ENCODE measurements at places on chromosomes 12 and 14. TPM values are rescaled to one million over a fixed set of nuclear protein-coding genes. Genes with fewer than 3 reads are reported as not detected.

Gene ACSM4
- not detected for total RNA-seq

DNA sequence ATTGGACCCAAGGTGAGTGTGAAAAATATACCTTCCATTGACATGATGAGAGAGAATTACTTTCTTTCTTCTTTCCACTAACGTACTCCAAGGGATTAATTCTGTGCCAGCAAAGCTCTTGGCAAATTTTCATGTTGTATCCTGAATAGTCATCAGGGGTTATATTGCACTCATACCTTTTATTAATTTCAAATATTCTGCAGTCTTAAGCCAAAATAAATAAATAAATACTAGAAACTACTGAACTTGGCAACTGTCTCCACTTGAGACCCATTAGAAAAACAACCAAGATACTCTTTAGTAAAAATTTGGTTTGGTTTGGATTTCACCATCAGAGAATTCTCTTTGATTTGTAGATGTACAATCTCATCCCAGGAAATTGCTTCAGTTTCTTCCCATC, 22.1 kb upstream of the CLEC14A start:
- DNase-seq, result no peak

GRCh38 chr12:47828976-47829482, 9.3 kb upstream of the HDAC7 start:
- DNase-seq, result peak; percentile 87

- no peak for DNase-seq
Observed at GRCh38 chr12:13450231-13451080, 253.9 kb downstream of the EMP1 start.

DNA sequence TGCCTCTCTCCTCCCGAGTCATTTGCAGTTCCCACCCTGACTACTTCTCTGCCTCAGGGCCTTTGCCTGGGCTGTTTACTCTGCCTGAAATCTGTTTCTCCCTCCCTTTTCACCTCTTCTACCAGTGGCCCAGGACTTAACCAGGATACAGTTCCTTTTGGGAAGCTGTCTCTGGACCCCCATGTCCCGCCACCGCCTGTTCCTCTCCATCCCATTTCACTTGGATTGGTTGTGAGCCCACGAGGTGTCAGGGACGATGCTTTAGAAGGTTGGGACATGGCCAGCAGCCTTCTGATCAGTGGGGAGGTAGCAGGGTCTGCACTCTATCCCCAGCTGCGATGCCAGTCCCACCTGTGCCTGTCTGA, 51.8 kb downstream of the FAM222A start:
- DNase-seq, result no peak

- DNase-seq, result no peak
Observed at GRCh38 chr14:63544591-63545299, 1.6 kb upstream of the PPP2R5E start.

DNA sequence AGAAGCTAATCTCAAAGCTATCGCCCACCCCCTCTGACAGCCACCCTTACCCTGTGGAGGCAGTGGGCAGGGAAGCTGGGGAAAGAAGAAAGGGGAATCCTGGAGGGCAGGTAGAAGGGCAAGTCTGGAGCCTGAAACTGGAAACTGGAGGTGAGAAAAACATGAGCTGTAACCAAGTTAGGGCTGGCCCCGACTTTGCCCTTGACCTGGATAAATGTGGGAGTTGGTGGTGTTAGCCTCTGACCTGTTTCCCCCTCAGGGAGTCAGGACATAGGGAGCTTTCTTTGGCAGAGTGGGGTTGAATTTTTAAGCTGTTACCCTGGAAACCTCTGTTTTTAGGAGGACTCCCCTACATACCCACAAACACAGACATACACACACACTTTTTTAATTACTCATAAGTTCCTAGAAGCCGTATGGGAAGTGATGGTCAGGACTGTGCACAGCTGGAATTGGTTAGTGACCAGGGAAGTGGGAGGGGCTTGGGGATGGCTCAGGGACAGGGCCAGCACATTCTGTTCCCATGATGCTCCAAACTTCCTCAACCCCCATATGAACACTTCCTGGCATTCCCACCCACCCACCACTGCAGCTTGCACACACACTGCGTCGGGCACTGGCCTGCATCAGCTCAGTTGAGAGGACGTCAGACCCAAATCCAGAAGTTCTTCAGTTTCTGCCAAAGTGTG, 5.0 kb upstream of the MMP19 start:
- peak; percentile 94 for DNase-seq

Gene GPR84
- 0.39 TPM for total RNA-seq

DNA sequence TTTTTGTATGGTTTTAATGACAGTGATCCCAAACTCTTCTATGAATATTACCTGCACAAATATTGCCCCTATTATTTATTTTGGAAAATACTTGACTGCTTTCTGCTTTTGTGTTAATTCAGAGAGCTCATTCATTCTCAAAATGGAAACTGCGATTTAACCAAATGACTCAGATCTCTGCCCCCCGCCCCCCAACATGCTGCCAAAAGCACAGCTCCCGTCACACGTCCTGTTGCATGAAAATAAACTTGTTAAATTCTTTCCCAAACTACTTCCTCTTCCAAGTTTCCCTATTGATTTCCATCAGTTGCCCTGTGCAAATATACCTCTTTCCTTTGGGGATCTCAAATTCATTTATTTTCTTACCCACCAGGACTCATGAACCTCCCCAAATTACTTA, 18.0 kb upstream of the NRDE2 start:
- DNase-seq, result no peak

Gene AQP2
- 1.1 TPM for total RNA-seq

GRCh38 chr14:91744068-91744480, 12.2 kb upstream of the CATSPERB start:
- no peak for DNase-seq

DNA sequence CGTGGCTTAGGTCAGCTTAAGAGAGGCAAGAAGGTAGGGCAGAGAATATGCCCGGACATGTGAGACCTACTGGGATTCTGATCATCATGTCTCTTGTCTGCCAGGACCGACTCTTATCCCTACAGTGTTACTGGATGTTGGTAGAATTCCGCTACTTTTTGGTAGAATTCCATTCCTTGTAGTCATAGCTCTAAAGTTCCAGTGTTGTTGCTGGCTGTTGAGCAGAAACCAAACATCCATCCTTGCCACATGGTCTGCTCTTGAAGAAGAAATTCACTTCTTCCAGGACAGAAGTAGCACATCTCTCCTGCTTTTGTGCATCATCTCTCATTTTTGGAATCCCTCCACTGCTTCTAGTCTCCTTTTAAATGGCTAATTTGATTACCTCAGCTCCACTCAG, 453.7 kb downstream of the RPL10L start:
- no peak for DNase-seq

DNA sequence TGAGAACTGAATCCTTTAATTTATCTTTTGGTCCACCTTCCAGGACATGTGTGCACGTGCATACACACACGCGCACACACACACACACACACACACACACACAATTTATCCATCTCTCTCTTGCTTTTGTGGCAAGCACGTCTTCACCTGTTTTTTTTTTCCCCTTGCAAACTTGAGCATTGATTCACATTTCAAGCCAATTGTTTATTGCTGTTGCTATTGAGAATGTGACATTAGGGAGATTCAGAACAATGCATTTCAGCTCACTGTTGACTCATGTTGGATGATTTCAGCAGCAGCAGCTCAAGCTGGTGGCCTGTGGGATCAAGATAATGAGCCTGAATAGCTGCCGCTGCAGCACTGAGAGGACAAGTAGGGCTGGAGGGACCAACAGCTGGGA, 128.9 kb downstream of the SNAPC1 start:
- DNase-seq, result no peak

DNA sequence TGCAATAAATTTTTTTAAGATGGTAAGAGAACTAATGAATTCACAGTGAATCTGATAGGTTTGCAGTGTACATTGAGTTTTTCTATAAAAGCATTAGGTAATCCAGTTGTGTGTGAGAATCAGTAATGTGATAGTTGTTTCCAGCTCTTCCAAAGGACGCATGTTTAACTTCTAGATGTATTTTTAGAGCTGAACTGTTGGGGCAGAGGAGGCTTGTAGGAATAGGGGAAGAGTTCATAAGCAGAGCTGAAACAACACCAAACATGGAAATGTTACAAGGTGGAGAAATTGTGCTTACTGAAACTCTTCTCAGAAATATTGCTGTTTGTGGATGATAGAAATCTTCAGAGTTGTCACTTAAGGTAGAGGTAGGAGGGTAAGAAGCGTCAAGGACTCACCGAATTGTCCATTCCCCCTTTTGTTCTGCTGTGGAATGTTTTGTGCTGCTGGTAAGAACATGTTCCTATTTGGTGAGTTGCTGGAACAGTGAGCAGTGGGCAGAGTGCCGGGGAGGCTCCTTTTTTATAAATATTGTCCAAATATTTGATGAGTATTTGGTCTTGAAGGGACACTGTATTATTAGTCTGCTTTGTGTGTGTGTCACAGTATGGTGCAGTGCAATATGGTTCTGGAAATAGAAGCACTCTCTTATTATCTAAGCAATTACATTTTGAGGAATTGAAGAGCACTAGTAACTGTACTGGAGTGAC, 76.7 kb downstream of the ANO6 start:
- DNase-seq, result peak; percentile 41

DNA sequence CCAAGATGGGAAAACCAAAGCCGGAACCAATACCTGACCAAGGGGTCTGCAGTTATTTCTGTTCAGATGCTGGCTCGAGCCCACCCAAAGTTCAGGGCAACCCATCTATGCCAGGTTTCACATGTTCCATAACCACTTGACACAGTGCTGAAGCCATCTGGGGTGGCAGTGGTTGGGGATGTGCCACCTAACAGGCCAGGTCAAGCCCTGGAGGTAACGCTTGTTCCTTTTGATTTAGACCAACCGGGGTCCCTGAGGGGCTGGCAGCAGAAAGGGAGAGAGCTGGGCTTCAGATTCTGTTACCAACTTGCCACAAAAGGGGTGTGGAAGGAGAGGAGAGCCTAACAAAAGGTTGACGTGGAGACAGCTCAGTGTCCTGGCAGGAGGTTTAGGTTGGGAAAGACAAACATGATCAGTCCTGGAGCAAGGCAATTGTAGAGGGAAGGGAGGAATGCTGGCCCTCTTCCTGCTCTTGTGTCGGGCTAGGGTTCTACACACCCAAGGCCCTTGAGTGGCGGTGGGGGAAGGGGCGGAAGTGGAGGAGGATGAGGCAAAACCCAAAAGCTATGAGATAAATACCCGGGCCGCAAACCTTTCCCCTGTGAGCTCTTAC, 31.9 kb downstream of the CACNA2D4 start:
- DNase-seq, result no peak

DNA sequence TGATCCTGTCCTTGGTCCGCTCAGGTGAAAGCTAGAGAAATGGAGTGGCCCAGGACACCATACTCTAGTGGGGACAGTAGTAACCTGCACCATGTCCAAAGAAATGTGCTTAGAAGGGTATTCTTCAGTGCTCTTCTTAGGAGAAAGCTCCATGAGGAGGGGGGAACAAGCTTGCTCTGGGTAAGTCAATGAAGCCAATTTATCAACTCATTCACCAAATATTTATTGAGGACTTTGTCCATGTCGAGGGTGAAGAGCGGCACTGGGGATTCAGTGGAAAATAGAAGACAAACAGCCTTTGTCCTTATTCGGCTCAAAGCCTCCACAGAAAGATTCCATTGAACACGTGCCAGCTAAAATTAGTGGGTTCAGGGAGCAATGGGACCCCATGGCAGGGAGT, 677.8 kb downstream of the BCL11B start:
- DNase-seq, result no peak

Gene PPP1R36
- total RNA-seq, result 0.44 TPM

Gene KRT72
- total RNA-seq, result not detected

DNA sequence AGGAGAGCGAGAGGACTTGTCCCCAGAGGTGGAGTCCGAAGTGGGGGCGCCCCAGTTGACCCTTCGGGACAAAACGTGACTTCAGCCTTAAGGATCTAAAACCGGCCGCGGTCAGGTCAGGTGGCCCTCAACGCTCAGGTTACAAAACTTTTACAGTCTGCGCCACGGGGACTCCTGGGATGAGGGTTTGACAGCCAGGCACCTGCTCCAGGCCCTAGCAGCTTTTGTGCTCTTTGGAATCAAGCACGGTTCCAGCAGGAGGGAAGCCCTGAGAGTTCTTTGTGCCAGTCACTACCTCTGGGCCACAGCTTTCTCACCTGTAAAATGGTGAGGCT, 337 bp downstream of the ZC2HC1C start:
- DNase-seq, result no peak

GRCh38 chr12:131536766-131537165, 174.1 kb upstream of the SFSWAP start:
- no peak for DNase-seq

GRCh38 chr12:21502872-21503271, 1.3 kb downstream of the GOLT1B start:
- no peak for DNase-seq

Gene FSCB
- not detected for total RNA-seq

DNA sequence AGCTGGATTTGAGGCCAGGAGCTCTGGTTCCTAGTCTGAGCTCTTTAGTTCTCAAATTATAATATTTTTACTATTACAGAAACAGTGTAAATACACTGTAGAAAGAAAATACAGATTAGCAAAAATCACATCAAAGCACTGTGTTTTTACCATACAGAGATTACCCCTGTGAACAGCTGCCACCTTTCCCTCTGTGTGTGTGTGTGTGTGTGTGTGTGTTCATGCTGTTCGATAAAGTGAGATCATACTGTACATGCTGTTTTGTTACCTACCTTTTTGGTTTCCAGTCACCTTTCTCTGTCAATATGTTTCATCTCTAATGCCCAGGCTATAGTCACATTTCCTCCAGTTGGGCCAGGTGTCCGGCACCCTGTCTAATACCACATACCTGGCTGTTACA, 26.9 kb downstream of the MVK start:
- DNase-seq, result no peak

GRCh38 chr14:81172881-81173280, 47.9 kb downstream of the GTF2A1 start:
- DNase-seq, result no peak

Gene HPD
- 1.4 TPM for total RNA-seq

Gene SLC38A2
- 104 TPM for total RNA-seq

GRCh38 chr12:129351481-129351880, 498.2 kb downstream of the GLT1D1 start:
- DNase-seq, result no peak

- no peak for DNase-seq
Observed at GRCh38 chr12:112468046-112468445, 49.3 kb downstream of the PTPN11 start.

DNA sequence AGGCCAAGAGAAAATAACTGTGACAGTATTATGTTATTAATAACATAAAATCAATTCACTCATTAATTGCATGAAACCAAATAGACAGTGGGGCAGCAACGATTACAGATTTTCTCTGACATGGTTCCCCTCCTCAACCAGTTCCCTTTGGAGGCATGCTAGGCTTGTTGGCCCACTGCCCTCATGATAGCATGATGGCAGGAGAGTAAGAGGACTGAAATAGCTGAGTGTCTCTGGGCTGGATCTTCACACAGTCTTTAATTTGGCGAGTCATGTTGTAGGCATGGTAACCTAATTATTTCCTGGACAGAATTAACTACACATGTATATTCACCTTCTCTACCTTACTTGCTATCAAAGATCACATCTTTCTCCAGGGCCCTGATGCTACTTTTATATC, 266.2 kb upstream of the PELI2 start:
- no peak for DNase-seq

- DNase-seq, result peak; percentile 61
Observed at GRCh38 chr12:1328391-1328790, 266.0 kb downstream of the FBXL14 start.

Gene WNT5B
- 3.3 TPM for total RNA-seq
